ENCODE measurements at places on chromosomes 2 and 18. TPM values are rescaled to one million over a fixed set of nuclear protein-coding genes. Genes with fewer than 3 reads are reported as not detected.

UGT1A5 gene
- total RNA-seq, result not detected

FAHD2B gene
- total RNA-seq, result 7.9 TPM

SERPINB13 gene
- total RNA-seq, result not detected

CTNNA2 gene
- not detected for total RNA-seq

TUBA4B gene
- total RNA-seq, result not detected
